ENCODE measurements at places on chromosomes 3 and 15.

GRCh38 chr3:133472889-133473288, 73.0 kb downstream of the BFSP2 start:
- DNase-seq: no peak

- no peak for DNase-seq
These were observed 24.1 kb upstream of the SLC6A1 start for GRCh38 chr3:10968401-10968800.

GRCh38 chr15:75125935-75126334, 75.7 kb upstream of the C15orf39 start:
- no peak for DNase-seq

GRCh38 chr15:35721751-35722150, 175.8 kb upstream of the DPH6 start:
- DNase-seq: no peak

GRCh38 chr15:83288381-83288801, 3.9 kb upstream of the BNC1 start:
- no peak for DNase-seq

DNA sequence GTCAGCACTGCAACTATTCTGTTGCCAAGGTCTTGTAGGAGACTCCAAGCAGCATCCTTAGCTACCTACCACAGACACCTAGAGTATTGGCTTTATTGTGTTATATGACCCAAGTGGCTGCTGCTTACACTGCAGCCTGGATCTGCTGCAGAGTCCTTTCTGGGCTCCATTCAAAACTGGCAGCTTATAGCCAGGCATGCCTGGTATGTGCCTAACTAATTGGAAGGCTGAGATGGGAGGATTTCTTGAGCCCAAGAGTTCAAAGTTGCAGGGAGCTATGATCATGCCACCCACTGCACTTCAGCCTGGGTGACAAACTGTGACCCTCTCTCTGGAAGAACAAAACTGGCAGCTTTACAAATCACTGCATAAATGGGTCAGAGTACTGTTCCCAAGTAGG, 8.6 kb downstream of the NDUFB4 start:
- DNase-seq: no peak

GRCh38 chr3:147483145-147483544, 74.0 kb downstream of the ZIC1 start:
- no peak for DNase-seq

- DNase-seq: no peak
These were observed 133.2 kb upstream of the COL8A1 start for GRCh38 chr3:99505200-99505599.

GRCh38 chr15:62248277-62248984, 83.3 kb upstream of the C2CD4B start:
- no peak for DNase-seq

DNA sequence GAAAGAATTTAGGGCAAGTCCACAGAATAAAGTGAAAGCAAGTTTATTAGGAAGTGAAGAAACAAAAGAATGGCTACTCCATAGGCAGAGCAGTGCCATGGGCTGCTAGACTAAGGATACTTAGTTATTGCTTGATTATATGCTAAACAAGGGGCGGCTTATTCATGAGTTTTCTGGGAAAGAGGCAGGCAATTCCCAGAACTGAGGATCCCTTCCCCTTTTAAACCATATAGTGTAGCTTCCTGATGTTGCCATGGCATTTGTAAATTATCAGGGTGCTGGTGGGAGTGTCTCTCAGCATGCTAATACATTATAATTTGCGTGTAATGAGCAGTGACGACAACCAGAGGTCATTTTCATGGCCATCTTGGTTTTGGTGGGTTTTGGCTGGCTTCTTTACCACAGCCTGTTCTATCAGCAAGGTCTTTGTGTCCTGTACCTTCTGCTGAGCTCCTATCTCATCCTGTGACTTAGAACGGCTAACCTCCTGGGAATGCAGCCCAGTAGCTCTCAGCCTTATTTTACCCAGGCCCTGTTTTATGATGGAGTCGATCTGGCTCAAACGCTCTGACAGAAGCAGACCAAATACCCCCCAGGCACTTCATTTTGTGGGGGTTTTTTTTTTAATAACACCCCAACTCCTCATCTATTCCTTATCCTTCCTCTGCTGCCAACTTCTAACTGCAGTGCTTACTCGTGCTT, 103.0 kb upstream of the RARB start:
- no peak for DNase-seq

- DNase-seq: no peak
These were observed 39.9 kb upstream of the MB21D2 start for GRCh38 chr3:192957441-192958021.

GRCh38 chr15:90365414-90366055, 13.5 kb downstream of the ZNF774 start:
- no peak for DNase-seq

DNA sequence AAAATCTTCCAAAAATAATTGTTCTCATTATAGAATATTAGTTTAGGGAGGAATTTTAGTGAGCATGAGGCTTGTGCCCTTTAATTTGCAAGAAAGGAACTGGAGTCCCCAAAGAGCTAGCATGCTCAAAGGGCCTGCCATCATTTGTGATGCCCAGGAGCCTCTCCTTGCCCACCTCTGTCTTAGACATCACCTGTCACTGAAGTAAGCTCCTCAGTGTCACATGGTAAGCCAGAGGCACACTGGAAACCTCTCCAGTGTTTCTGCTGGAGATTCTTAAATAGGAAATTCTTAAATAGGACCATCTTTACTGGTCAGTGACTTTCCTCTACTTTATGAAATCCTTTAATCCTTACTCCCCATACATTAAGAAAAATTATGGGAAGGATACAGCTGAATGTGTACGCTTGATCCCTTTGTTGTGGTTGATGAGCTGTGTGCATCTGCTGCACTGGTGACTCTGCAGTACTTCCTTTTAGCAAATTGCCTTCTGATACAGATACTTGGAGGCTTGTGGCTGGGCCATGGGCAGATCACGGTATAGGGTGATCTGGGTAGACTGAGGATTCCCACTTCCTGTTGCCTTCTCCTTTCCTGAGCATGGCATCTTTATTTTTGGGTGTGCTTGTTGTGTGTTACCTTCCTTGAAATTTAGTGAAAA, 197.4 kb downstream of the KLHL25 start:
- peak; percentile 66 for DNase-seq

- DNase-seq: no peak
These were observed 141.0 kb downstream of the TJP1 start for GRCh38 chr15:29681166-29681845.

DNA sequence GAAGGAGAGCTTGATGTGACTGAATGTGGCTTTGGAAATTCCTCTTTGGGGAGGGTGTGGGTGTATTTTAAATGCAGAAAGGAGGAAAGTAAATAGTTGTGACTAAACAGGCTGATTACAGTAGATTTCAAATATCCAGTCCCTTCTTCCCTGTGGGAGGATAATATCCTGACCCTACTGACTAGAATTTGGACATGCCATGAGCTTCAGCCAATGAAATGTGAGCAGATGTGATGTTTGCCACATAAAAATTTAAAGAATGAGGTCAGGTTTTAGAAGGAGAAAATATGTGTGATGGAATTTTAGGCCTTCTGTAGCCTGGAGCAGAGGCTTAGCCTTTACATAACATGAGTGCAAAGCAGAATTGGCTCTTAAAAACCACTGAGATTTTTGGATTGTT, 1218.9 kb downstream of the ROBO2 start:
- DNase-seq: no peak

GRCh38 chr3:190811775-190812480, 50.6 kb downstream of the GMNC start:
- no peak for DNase-seq

DNA sequence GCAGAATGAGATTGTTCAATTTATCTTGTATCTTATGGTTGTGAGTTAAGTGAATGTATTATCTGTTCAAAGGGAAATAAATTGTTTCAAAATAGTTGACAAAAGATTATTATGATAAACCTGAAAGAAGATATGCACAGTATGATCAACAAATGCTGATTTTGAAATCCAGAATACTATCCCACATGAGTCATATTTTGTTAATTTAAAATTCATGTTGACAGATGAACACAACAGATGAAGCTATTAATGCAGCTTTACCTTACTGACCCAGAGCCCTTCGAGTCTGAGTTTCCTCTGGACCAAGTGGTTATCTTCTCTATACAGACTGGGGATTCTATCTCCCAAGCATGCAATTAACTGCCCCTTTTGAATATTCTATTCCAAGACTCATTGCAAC, 482.8 kb downstream of the FGF12 start:
- no peak for DNase-seq

GRCh38 chr3:112464264-112464663, 35.0 kb downstream of the BTLA start:
- DNase-seq: peak; percentile 47

DNA sequence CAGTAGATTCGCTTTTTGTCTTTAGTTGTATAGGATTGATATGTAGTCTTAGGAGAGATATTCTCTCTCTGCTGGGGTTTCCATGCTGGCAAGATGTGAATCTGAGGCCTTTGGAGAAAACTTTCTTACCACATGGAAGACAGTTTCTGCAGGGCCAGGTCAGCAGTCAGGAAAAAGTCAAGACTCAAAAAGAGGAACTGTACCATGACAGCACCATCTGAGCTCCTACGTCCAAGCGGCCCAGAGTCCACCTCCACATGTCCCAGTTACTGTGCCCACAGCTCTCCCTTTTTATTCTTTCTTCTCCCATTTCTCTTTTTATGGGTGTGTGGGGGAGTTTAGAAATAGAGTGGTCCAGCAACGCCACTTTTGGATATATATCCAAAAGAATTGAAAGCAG, 172.0 kb downstream of the MTHFS start:
- DNase-seq: no peak

- no peak for DNase-seq
These were observed 1.6 kb upstream of the DCBLD2 start for GRCh38 chr3:98903099-98903498.

GRCh38 chr3:171815973-171816595, 5.8 kb upstream of the PLD1 start:
- DNase-seq: no peak

GRCh38 chr15:75749820-75750219, 37.2 kb upstream of the CSPG4 start:
- no peak for DNase-seq

DNA sequence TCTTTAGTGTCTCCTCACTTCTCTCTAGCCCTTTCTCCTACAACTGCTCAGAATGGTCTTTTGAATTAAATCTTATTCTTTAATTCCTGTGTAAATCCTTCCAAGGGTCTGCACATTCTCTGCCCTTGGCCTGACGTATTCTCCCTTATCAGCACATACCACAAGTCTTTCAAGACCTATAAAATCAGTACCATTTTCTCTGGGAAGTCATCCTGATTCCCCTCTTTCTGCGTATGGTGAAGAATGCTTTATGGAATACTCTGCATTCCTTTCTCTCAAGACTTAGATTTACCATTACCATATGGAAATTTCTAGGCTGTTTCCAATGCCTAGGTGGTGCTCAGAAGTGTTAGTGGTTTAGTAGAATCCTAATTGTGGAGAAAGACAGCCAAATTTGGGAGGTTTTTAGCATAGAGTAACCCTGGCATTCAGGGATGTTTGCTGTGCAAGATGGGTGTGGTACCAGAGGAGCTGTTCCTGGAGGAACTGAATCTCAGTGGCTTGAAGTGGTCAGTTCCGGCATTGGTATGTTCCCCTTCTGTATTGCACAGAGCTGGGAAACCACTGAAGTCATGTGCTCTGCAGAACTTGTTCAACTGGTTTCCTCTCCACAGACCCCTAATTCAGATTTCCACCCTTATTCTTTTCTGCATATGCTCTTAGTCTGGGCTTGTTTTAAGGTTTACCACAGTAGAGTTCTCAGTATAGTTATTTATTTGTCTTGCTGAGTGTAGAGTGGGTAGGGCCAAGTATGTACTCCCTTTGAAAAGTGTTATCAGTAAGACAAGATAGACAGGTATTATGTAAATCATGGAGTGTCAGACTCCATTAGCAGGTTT, 24.5 kb downstream of the IQGAP1 start:
- peak; percentile 76 for DNase-seq

DNA sequence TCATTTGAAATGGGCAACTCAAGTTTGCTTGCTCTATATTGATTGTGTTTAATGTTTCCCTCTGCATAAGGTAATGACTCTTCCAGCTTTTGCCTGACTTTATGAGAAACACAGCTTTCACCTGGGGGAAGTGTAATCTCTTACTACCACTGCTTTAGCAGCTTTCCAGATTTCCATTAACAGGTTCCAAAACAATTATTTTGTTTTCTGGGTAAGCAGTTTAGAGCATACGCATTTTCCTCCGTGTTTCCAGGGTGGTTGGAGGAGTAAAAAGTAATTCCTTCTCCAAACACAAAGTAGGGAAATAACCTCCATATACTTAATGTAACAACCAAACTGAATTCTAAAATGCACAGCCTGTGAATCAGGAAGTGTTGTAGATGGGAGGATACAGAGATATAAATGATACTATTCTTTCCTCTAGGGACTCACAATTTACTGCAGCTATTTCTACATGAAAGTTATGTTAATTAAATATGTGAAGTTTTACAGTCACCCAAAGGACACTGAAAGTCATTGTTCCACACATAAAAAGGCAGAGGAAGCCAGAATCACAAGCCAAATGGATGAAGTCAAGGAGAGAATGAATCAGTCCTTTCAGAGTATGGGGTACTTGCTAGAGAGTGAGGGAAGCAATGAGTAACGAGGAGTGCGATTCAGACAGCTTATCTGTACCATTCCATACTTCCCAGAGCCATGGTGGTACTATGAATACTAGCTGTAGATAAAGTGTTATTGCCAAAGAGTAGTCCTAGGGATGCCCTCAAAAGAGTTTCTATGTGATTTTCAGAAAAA, 16.6 kb downstream of the ST3GAL6 start:
- DNase-seq: no peak

GRCh38 chr3:59865351-59865750, 815.5 kb upstream of the CFAP20DC start:
- DNase-seq: no peak

DNA sequence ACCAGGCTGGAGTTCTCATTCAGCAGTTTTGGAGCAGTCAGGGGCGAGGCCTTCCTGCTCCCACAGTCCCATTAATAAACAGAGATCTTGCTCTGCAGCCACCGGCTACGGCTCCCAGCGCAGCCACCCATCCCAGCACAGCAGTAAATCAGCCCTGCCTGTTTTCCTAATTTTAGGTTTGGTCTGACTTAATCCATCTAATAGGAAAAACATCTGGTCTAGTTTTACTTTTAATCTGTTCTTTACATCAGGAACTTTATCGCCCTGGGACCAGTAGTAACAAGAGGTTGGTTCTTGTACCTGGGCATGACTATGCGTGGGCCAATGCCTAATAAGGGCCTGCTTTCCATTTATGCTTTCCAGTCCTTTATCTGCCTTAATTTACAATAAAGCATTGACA, 264.0 kb upstream of the DPH6 start:
- no peak for DNase-seq

DNA sequence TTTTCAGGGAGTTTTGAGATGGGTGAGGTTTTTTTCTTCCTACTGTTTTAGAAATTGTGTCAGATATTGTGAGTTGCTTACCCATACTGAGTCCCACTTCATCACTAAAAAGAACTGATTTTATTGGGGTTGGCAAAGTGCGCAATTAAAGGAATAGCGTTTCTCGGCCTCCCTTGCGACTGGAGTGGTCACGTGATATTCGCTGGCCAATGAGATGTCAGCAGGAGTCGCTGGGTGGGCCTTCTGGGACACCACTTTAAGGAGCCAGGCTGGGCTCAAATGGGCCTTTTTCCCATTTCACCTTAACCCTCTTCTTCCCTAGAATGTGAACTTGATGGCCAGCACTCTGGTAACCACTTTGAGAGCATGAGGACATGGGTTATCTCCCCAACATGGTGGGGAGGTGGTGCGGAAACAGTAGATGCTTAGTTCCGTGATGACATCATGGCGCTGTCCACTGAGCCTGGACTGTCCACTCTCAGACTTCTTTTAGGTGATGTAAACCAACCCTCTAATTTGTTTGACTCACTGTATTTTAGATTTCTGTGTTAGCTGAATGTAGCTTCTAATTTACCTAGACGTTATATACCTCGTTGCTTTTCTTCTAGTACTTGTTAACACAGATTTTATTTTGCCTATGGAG, 13.2 kb upstream of the IQCF5 start:
- DNase-seq: no peak
